Memory B cell (primary cell): ENCODE measurements at places on chromosomes 2 and 18.

- DNase-seq = no peak
Observed at GRCh38 chr2:66463206-66463755, 28.4 kb downstream of the MEIS1 start.

GRCh38 chr18:11495441-11495840, 114.0 kb upstream of the SLC35G4 start:
- DNase-seq = no peak

- no peak for DNase-seq
Observed at GRCh38 chr2:18046017-18046416, 167.6 kb downstream of the KCNS3 start.

DNA sequence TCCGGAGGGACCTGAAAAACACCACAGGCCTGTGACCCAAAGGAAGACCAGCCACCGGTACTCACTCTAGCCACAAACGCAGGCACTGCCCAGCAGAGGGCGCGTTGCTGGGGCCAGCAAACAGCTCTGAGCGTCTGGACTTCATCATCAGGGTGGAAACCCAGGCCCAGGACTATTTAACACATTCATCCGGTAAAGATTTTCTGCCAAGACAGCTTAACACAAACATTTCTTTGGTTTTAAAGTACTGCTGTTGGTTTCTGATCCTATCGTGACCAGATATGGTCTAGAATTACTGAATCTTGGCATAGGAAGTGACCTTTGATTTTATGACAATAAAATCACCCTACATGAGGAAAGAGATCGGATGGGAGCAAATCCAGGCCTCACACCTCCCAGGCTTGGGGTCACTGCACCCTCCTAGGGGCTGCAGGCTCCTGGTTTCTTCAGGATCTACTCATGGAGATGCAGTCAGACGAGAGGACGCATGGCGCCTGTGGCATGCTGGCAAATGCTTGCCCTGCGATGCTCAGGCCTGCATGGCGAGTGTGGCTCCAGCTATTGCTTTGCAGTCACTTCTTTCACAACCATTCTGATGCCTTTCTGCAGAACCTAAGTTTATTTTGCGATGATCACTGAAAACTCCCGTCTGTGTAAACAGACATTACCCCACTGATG, 130.4 kb downstream of the COL4A4 start:
- DNase-seq = no peak

DNA sequence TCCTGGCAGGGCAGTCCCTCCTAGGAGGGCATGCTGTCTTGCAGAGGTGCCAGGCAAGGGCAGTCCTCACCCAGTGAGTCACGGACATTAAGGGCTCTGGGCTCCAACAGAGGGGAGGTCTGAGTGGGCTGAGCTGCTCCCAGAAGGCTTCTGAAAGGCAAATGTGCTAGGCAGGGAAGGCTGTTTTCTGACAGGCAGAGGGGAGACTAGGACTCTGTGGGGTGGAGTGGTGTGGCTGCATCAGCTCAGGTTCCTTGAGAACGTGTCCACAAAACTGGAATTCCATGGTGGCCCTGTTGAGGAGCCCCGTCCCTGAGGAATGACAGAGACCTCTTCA, 283.5 kb downstream of the MYCN start:
- no peak for DNase-seq

DNA sequence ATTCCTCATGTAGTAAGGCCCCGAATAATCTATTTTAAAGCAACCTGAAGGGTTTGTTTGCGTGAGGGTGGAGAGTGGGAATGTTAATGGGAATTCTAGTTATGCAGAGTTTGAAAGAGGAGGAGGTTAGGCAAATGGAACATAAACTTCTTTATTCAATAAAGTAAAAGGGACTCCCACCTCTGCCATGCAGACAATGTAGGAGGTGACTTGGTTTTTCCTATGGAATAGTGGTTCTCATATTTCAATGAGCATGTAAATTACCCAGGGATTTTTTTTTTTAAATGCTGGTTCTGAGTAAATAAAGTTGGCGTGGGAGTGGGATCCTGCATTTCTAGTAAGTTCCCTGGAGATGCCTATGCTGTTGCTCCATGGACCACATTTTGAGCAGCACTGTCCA, 367.9 kb downstream of the THSD7B start:
- no peak for DNase-seq

DNA sequence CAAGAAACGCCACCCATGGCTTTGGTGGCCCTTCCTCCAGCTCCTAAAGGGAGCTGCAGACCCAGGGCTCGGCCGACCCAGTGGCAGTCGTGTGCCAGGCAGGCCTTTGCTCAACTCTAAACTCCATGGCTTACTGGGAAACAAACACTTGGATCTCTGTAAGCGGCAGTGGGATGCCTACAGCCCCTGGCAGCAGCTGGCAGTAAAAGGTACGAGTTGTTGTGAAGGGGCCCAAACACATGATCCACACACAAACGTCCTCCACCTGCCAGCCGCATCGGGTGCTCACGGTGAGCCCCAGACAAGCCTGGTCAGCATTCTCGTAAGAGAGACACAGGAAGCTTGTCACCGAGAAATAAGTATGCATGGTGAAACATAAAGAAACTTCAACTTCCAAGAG, 214.9 kb downstream of the MGAT5 start:
- DNase-seq = no peak
